ENCODE measurements at places on chromosomes 3 and 15. TPM values are rescaled to one million over a fixed set of nuclear protein-coding genes. Genes with fewer than 3 reads are reported as not detected.

The NTRK3 gene
- not detected for total RNA-seq

The EAF2 gene
- total RNA-seq, result 2.1 TPM

The ATXN7 gene
- total RNA-seq, result 7.7 TPM

The CLDN11 gene
- total RNA-seq, result 131 TPM

The VPS39 gene
- 55.5 TPM for total RNA-seq

The CCDC13 gene
- 0.51 TPM for total RNA-seq

The CFAP100 gene
- total RNA-seq, result not detected

The NPAP1 gene
- total RNA-seq, result not detected

The CEP97 gene
- 10.8 TPM for total RNA-seq

The CP gene
- not detected for total RNA-seq

The SPESP1 gene
- 4.6 TPM for total RNA-seq

The TSPAN3 gene
- 225 TPM for total RNA-seq

The DUOXA1 gene
- not detected for total RNA-seq

The FOXP1 gene
- 101 TPM for total RNA-seq

The ST8SIA2 gene
- not detected for total RNA-seq

The ARPIN gene
- 13.2 TPM for total RNA-seq

The CASR gene
- total RNA-seq, result not detected

The CACNA2D2 gene
- total RNA-seq, result under 0.01 TPM

Measured in fibroblast of lung (primary cell).